HepG2 (cell line): ENCODE measurements at places on chromosomes 2 and 18. TPM values are rescaled to one million over a fixed set of nuclear protein-coding genes. Genes with fewer than 3 reads are reported as not detected.

SERPINE2 gene
- 5.5 and 7.9 TPM in 2 replicates for total RNA-seq

IL36RN gene
- total RNA-seq = not detected in 2 replicates

FAP gene
- total RNA-seq = not detected in 2 replicates

DSG2 gene
- total RNA-seq = 23.3 and 24.4 TPM in 2 replicates

DNA sequence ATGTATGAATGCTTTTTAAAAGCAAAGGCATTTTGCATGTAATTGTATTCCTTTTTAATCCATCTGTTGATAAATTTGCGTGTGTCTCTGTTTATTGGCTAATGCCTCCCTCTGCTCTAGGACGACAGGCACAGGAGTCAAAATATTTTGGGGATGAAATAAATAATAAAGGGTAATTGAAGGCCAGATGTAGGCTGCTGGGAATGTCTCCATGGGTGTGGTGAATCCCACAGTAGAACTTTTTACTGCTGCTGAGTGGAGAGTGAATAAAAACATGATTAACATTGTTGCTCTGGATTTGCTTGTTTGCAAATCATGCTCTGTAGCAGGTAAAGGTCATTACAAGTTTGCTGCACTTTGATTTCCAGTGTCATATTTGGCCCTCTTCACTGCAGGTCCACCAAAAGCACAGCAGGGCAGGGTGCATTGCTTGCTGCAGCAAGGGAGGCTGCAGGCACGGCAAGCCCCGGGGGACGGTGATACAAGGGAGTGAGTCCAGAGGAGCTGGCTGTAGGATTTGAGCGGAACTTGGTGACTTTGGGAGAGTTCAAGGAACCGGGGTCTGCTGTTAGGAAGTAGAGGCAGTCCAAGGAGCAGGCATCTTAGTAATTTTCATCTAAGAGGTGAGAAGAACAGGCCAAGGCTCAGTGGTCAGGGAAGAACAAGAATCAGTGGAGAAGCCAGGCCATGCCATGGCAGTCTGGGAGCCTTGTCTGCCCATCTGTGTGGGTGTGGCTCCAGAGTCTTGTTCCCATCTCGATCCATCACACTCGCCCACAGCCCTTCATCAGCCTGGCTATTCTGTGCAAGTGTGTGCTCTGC is 201.5 kb upstream of the RAB6C start:
- no peak overlapping the region for H3K4me3 ChIP-seq
- no peak overlapping the region for H3K27ac ChIP-seq
- H3K36me3 ChIP-seq = no peaks in the 10 kb centered on the region
- DNase-seq = no peak

GRCh38 chr18:63261029-63261428 is 58.5 kb downstream of the BCL2 start:
- DNase-seq = no peak
- no peak overlapping the region for H3K4me3 ChIP-seq
- no peak overlapping the region for H3K27ac ChIP-seq
- peaks cover 1% of the 10 kb centered on the region; the same call in 1 of the 2 replicates for H3K27me3 ChIP-seq

GRCh38 chr2:127128445-127128904 is 21.5 kb upstream of the BIN1 start:
- H3K36me3 ChIP-seq = no peaks in the 10 kb centered on the region
- no peak overlapping the region for H3K4me3 ChIP-seq
- peaks cover 8% of the 10 kb centered on the region; the same call in 1 of the 2 replicates for H3K4me1 ChIP-seq
- H3K27me3 ChIP-seq = no peaks in the 10 kb centered on the region
- no peak overlapping the region for H3K27ac ChIP-seq
- DNase-seq = no peak

DNA sequence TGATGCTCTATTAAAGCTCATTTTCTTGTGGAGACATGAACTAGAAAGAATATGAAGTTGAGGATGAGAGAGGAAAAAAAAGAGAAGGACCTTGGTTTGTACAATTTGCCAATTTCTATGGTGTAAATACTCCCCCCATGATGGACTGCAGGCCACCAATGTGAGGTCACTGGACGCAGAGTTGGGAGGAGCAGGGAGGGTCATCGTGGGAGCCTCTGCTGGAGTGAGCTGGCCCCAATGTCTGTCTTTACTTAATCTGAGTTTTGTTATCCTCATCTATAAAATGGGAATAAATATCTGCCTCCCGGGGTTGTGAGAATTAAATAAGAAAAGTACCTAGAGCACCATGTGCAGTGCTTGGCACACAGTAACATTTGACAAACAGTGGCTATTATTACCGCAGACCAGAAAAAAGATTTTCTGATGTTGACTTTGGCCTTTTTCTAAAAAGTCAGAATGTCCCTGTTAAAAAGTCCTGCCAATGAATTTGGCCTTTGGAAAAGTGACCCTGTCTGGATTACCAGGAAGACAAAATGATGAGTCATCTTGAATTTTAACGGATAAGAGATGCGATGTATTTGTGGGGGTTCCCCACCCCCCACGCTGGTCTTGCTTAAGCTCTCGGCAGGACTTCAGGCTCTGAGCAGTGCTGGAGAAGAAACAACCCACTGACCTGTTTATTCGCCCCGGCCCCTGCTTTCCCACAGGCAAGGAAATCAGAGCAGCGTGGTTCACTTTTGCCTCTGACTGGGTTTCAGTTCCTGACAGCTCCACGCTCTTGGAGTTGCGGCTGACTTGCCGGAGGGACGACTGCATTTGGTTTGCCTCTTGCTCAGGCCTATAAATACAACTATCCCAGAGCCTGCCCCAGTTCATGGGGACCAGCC is 50.3 kb upstream of the FOSL2 start:
- peak; percentile 24 for DNase-seq
- no peak overlapping the region for H3K27ac ChIP-seq
- peaks cover under 1% of the 10 kb centered on the region; the same call in 1 of the 2 replicates for H3K27me3 ChIP-seq
- H3K4me1 ChIP-seq = peaks cover 34% of the 10 kb centered on the region
- peak overlapping the region; percentile 42 for H3K4me3 ChIP-seq

DNA sequence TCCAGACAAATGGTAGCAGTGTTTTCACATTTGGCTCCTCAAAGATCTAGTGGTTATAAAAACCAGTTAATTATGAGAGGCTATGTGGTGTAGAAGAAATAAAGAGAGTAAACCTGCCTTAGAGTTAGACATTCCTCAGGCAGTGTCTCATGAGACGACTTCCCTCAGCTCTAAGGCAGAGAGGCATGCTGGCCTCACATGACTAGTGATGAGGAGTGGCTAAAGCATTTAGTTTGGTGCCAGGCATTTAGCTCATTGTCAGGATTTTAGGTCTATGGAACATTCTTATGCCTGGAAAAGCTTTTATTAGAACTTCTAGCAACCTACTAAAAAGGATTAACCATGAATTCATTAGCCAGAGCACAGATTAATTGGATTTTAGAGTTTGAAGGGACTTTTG is 90.3 kb downstream of the RPRM start:
- no peaks in the 10 kb centered on the region for H3K27me3 ChIP-seq
- no peaks in the 10 kb centered on the region for H3K36me3 ChIP-seq
- no peak overlapping the region for H3K27ac ChIP-seq
- H3K4me3 ChIP-seq = no peak overlapping the region
- no peak for DNase-seq
- H3K4me1 ChIP-seq = no peaks in the 10 kb centered on the region
